ENCODE measurements at places on chromosomes 4 and X. TPM values are rescaled to one million over a fixed set of nuclear protein-coding genes. Genes with fewer than 3 reads are reported as not detected.

DNA sequence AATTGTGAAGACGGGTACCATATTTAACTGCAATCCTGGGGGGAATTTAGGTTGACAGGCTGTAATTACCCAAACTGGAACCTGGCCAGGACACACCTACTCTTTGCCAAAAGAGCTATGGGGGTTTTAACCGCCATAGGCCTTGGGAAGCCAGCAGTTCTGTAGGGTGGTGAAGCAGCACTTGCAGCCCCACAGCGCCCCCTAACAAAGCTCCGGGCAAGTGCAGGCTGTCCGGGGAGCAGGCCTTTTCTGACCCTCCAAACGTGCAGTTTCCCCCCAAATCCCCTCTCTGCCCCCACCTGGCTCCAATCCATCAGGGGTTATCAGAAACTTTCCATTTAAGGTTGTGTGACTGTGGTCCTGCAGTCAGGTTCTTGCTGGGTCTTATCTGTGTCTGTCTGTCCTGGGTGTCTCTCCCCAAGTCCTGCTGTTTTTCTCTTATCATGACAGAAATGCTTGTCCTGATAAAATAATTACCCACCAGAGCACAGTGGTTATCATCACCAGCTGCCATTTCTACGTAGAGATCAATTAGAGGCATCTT, 350.9 kb downstream of the MID1IP1 start:
- DNase-seq = no peak

GRCh38 chr4:84681486-84682274, 98.8 kb downstream of the CDS1 start:
- DNase-seq = peak; percentile 60

GRCh38 chr4:179521952-179522351, 2079.7 kb upstream of the AGA start:
- no peak for DNase-seq

GRCh38 chr4:99986792-99987191, 36.7 kb upstream of the H2AZ1 start:
- DNase-seq = no peak

- DNase-seq = no peak
Observed at GRCh38 chrX:113522814-113523213, 682.2 kb upstream of the AMOT start.

GRCh38 chr4:169566021-169566818, 46.2 kb downstream of the NEK1 start:
- peak; percentile 58 for DNase-seq

GRCh38 chr4:38128478-38129459, 168.6 kb downstream of the PTTG2 start:
- DNase-seq = no peak

GRCh38 chrX:131058136-131058868, at the start of gene ARHGAP36:
ARHGAP36 (plus strand) TSS chrX:131058346; CDS start chrX:131081666, 23,320 bp downstream.
- DNase-seq = no peak

DNA sequence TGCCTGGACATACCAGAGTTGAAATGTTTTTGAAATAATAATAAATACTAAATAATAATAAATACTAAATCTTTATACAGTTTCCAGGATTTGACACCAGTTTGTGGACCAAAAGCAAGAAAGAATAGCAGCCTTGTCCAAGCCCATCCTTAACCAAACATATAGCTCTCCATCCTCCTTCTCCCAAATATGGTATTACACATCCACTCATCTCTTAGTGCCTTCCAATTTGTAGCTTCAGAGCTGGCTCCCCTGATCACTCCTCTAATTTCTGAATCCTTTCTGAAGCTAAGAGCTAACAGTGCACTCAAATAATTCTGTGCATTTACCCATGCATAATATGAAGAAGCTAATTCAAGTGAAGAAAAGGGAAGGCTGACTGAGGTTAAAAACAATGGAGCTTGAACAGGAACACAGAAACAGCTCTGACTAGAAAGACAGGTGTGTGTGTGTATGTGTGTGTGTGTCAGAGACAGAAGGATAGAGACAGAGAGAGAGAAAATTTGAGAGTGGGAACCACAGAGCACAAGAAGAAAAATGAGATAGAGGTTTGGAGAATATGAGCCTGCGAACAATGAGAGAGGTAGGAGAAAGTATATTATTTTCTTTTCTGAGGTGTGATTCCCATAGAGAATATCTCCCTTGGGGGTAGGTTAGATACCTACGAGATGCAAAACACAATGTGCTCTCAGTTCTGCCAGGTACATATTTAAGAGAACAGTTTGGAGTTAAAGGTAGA, 123.5 kb downstream of the CAMK2D start:
- no peak for DNase-seq

DNA sequence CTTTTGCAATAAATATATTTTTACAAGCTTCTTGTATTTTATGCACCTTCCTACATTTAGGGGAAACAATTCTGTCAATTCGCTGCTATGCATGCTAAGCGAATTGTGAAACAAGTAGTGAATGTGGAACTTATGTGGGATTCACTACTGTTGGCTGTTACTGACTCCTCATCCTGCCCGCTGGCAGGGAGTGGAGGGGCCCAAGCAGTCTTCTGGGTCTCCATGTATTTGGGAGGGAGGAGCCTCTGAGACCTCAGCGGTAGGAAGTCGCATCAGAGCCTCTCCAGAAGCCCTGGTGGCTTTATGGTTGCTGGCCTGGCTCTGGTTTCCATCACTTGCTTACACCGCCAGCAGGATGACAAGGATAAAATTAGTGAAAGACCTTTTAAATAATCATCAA, 3.7 kb upstream of the SETD7 start:
- DNase-seq = no peak

DNA sequence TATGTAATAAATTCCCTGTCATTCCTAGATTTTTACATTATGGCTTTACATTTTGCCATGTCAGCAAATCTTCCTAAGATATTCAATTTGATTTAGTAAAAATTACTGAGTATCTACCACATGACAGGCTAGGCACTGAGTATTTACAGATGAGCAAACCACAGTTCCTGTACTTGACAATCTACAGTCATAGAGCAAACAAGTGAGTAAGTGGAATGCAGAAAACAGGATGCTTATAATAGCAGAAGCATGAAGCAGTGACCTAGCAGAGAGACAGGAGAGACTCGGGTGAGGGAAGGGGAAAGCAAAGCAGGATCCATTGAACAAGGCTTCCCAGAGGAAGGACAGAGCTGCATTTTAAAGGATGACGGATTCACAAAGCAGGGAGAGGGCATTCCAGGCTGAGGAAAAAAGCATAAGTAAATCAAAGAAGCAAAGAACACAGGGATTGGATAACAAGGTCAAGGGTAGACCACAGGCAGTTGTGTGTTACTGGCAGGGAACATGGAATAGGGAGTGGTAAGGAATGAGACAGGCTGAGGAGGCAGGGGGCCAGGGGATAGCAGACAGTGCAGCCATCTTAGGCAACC, 124.7 kb upstream of the C1QTNF7 start:
- DNase-seq = no peak

- no peak for DNase-seq
Observed at GRCh38 chrX:20347481-20347880, 80.8 kb upstream of the RPS6KA3 start.

DNA sequence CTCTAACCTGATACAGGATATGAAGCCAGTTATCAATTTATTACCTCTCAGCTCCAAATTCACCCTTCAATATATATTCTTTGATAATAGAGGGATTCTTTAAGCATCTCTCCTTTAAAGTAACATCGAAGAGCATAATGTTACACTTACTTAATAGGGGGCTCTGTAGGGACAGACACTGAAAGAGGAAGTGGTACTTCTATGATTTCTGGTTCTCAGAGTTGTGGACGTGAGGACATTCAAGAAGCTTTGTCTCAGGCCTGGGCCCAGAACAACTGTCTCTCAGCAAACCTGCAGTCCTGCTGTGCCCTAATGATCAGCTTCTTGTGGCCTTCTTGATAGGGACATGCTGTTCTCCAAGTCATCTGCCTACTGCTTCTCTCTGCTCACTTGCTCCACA, 4.2 kb upstream of the ZXDB start:
- no peak for DNase-seq

- DNase-seq = no peak
Observed at GRCh38 chr4:17163156-17163771, 264.8 kb upstream of the LDB2 start.

GRCh38 chr4:15725608-15726007, 22.7 kb downstream of the BST1 start:
- no peak for DNase-seq

Gene STS
- total RNA-seq = 2.6 TPM

Gene VSIG4
- total RNA-seq = not detected

Gene ARMCX2
- total RNA-seq = 0.21 TPM

Gene RAB39B
- not detected for total RNA-seq

Gene SOWAHB
- total RNA-seq = 48.2 TPM

Gene GRIA3
- not detected for total RNA-seq

Gene MAGED4
- not detected for total RNA-seq

Gene ODAM
- total RNA-seq = not detected

Gene RBM41
- total RNA-seq = 11.1 TPM

Gene CSN1S1
- total RNA-seq = not detected

Gene EGF
- total RNA-seq = 1.0 TPM

Data from HT-29 (cell line).